CD4-positive, alpha-beta T cell treated with Interleukin-17A for 1 hour (primary cell): ENCODE measurements at places on chromosomes 2 and 18.

- no peak for DNase-seq
Measured at GRCh38 chr2:111246620-111247061, 125.9 kb downstream of the BCL2L11 start.

GRCh38 chr2:185738679-185739472, at the start of gene FSIP2:
FSIP2 (plus strand) TSS chr2:185738804; CDS start chr2:185738895, 91 bp downstream.
- DNase-seq, result no peak

- no peak for DNase-seq
Measured at GRCh38 chr2:85453571-85453970, 35.1 kb downstream of the SH2D6 start.

DNA sequence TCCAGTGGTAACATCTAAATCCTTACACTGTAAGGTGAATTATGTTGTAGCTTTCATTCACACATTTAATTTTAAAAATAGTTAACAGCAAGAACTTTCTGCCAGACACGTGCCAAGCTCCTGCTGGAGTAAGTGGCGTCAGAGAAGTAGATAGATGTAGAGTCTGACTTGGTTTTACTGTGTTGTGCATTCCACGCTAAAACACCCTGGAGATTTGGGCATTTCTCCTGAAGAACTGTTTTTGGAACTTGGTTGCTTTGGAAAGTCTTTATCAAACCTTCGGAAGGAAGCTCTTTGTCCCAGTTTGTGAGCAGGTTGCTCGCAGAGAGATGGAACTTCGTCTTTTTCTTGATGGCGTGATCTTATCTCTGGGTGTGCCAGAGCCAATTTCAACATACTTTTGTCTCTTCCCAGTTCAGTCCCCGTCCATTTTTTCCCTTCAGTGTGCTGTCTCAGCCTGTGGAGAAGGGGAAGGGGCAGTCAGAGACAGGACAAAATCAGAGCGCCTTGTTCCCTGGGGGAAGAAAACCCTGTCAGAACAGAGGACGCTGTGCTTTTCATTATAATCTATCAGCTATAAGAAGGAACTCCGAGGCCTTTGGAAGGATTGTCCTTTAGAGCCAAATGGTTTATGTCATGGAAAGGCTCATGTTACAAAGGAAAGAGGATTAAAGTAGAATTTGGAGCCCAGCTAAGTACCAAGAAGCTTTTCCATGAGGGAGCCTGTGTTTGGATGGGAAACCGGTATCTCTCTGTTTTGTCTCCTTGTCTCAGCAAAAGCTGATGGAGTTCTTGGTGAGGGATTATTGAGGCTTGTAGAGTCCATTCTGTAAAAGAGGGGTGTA, 18.9 kb downstream of the GRHL1 start:
- DNase-seq, result no peak
